ENCODE measurements at places on chromosomes 16 and 17.

- DNase-seq = no peak
These were observed 47.8 kb downstream of the MPRIP start for GRCh38 chr17:17089796-17090641.

DNA sequence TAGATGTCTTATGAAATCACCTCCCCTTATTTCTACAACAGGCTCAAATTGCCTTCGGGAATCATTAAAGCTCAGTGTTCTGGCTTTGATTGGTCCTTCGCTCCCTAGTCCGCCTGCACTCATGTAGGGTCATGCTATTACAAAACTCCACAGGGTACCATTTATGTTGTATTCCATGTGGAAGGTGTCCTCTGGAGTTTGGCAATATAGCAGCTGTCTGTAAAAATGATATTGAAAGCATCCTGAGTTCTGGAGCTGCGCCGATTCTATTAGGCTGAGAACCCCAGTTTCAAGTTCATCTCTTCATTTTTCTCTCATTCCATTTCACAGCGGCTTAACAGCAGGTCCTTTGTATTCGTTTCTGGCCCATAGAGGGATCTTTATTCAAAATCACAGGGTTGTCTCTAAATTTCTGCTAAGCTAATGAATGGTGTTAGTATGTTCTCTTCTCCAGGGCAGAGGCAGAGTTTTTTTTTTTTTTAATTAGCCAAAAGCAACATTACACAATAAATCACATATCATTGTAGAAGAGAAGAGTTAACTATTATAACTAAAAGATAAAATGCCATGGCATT is 71.9 kb upstream of the TEKT1 start:
- DNase-seq = no peak

DNA sequence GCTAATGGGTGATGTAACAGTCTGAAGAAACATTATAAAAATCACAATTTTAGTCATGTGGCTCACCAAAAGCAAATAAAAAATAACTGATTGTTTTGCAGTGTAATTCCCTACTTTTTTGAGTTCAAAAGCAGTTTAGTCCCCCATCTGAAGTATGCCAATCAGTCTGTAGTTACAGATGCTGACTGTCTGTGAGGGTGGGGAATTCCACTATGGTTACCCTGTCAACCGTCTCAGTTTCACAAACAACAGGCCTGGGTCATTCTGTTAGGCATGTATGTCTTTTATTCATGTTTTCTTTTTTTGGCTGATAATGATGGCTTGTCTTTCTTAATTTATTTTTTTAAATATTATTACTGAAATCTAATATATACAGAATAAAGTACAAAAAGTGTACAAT is 69.3 kb downstream of the STXBP4 start:
- DNase-seq = no peak

GRCh38 chr17:73841431-73842060 is 197.3 kb upstream of the SDK2 start:
- DNase-seq = peak; percentile 10

- DNase-seq = no peak
These were observed 293.3 kb upstream of the TBX2 start for GRCh38 chr17:61106354-61106753.

DNA sequence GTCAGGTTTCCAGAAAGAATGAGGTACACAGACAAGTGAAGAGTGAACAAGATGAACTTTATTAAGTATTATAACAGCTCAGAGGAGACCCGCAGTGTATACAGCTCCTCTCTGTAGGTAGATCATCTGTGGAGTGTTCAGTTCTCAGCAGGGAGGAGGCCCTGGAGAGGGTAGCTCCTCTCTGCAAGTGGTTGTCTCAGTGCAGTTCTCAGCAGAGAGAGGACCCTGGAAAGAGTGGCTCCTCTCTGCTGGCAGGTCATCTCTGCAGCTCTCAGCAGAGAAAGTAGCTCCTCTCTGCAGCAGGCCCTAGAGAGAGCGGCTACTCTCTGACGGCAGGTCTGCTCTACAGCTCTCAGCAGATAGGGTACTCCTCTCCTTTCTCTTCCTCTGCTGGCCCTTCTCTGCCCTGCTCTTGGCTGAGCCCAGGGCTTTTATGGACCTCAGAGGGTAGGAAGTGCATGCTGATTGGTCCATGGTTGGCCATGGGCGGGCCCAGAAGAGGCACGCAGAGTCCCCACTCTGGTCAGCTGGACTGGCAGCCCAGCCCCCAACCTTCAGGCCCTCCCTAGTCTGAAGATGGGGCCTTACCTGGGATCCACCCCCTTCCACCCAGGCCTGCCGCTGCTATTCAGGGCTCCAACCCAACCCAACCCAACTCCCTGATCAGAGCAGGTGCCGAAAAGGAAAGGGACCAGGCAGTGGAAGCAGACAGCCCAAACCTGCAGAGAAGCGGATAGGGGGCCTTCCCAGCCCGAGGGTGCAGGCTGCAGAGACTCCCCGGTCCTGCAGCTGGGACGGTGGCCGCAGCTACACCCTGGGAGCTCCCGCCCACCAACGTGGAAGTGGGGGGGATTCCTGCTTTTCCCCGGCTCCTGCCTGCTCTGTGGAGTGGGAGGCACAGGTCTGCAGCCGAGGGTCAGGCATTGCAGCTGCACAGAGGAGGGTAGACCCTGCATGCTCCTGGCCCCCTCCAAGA is 18.5 kb upstream of the DNAJA2 start:
- DNase-seq = no peak

- DNase-seq = peak; percentile 3
These were observed 338.0 kb downstream of the WWOX start for GRCh38 chr16:78437352-78437968.

GRCh38 chr17:40361063-40361924 is 3.2 kb downstream of the GJD3 start:
- no peak for DNase-seq

DNA sequence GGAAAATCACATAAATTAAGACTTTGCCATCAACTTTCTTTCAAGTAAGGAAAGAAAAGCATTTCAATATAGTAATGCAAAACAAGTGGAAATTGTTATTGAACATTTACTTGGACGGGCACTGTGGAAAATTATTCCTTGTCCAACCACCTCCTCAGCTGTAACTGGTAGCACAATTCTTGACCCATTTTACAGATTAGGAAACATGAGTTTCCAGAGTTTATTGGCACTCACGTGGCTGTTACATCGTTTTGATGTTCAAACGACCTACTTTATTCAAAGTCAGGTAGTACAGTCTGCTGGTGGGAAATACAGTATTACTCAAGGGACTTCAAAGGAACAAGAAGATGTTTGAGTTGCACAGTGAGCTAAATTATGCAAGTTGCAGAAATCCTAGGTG is 866 bp upstream of the PCTP start:
- no peak for DNase-seq

DNA sequence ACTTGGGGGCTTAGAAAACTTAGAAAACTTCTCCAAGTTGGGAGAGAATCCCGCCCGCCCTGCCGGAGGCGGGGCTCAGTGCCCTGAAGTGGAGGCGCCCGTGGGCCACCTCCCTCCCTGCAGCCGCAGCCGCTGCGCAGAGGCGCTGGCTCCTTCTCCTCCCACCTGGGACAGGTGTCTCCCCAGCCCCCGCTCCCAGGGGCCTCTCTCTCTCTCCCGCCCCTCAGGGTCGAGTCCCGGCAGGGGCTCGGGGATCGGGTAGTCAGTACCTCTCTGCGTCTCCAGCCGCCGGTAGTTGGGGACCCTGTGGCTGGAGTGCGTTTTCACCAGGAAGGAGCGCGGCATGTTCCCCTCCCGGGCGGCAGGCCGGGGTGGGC is 257 bp downstream of the SNAI3 start:
- DNase-seq = no peak

Data from fibroblast of upper back skin (primary cell).